Glomerular endothelial cell (primary cell): ENCODE measurements at places on chromosomes 12 and 14. TPM values are rescaled to one million over a fixed set of nuclear protein-coding genes. Genes with fewer than 3 reads are reported as not detected.

The TCL1B gene
- total RNA-seq: not detected in 2 replicates

The KLRK1 gene
- not detected in 2 replicates for total RNA-seq

The OASL gene
- total RNA-seq: 0.39 and 2.4 TPM in 2 replicates

The C3AR1 gene
- total RNA-seq: 0.44 TPM in 1 of 2 replicates, not detected in the other

The CCDC196 gene
- total RNA-seq: not detected in 2 replicates

The DNAJC22 gene
- 0.48 and 1.2 TPM in 2 replicates for total RNA-seq

The STYK1 gene
- 1.5 and 1.7 TPM in 2 replicates for total RNA-seq

The CNPY2 gene
- 112 and 135 TPM in 2 replicates for total RNA-seq

The MAP3K9 gene
- 0.88 and 2.6 TPM in 2 replicates for total RNA-seq

The TESPA1 gene
- not detected in 2 replicates for total RNA-seq

The PLEK2 gene
- total RNA-seq: 11.3 and 13.8 TPM in 2 replicates

The FLVCR2 gene
- 2.1 and 7.4 TPM in 2 replicates for total RNA-seq

The SLC5A8 gene
- total RNA-seq: not detected in 2 replicates

The SOX5 gene
- 1.5 and 2.2 TPM in 2 replicates for total RNA-seq

The APOF gene
- not detected in 2 replicates for total RNA-seq

The LBHD2 gene
- not detected in 2 replicates for total RNA-seq

The SCNN1A gene
- 0.24 TPM in 1 of 2 replicates, not detected in the other for total RNA-seq

The AICDA gene
- not detected in 2 replicates for total RNA-seq

The TAS2R30 gene
- 0.73 and 3.5 TPM in 2 replicates for total RNA-seq

The RDH16 gene
- 0.05 TPM in 1 of 2 replicates, not detected in the other for total RNA-seq

The PRKD1 gene
- total RNA-seq: 7.2 and 12.3 TPM in 2 replicates

The ADAM21 gene
- total RNA-seq: 0.12 and 0.19 TPM in 2 replicates

The PROX2 gene
- not detected in 2 replicates for total RNA-seq

The RNASE2 gene
- not detected in 2 replicates for total RNA-seq
